Calu3 (cell line): ENCODE measurements at places on chromosomes 5 and 9. TPM values are rescaled to one million over a fixed set of nuclear protein-coding genes. Genes with fewer than 3 reads are reported as not detected.

MARCOL gene
- total RNA-seq = not detected in 2 replicates

PLEKHG4B gene
- 1.5 and 1.7 TPM in 2 replicates for total RNA-seq

GRCh38 chr5:42057254-42057690 is 132.2 kb downstream of the FBXO4 start:
- H3K27me3 ChIP-seq = no peaks in the 10 kb centered on the region
- peak; percentile 66 for DNase-seq
- no peak overlapping the region for H3K27ac ChIP-seq
- H3K4me3 ChIP-seq = no peak overlapping the region
- H3K36me3 ChIP-seq = no peaks in the 10 kb centered on the region

DNA sequence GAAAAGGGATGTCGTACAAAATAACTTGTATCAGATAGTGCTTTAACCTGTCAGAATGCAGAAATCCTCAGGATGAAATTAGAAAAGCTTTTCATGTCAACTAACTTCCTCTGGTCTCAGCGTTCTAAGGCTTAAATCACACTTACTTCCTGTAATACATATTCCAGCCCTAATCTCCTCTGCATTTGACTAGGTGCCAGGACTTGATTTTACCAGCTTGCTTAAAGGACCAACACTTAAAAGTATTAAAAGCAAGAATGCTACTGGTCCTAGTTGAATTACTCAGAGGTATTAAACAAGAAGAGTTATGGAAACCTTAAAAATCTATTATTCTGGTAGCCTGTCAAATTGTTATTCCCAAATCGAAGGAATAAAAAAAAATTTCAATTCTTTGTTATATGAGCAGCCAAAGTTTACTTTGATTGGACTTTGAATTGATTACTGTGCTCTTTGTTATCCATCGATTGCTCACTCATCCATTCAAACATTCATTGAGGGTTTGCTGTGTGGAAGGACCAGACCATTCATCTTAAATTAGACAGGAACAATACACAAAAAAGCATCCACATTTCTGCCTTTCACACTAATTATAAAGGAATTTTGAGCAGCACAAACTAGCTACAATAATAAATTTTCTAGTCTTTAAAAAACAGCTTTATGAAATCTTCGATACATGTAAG is 108.7 kb downstream of the MUSK start:
- no peaks in the 10 kb centered on the region for H3K27me3 ChIP-seq
- no peak overlapping the region for H3K4me3 ChIP-seq
- peak; percentile 4 for DNase-seq
- peaks cover 10% of the 10 kb centered on the region for H3K4me1 ChIP-seq

DNA sequence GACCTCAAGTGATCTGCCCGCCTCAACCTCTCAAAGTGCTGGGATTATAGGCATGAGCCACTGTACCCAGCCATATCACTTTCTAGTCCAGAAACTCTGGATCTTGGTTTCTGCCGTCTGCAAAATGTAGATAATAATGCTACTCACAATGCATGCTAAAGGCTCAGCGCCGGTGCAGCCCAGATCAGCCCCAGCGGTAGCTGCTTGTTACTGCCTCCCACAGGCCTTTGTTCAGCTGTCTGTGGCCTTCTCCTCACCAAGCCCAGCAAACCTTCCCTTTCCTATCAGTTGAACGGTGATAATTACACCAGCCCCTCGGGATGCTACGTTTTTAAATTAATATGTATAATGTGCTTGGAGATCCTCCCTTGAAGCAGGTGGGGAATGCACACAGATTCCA is 26.2 kb upstream of the MSX2 start:
- DNase-seq = no peak
- H3K36me3 ChIP-seq = peaks cover 3% of the 10 kb centered on the region
- H3K4me1 ChIP-seq = peaks cover 16% of the 10 kb centered on the region
- no peak overlapping the region for H3K4me3 ChIP-seq

GRCh38 chr5:72368271-72368670 is 48.1 kb downstream of the PTCD2 start:
- H3K27ac ChIP-seq = no peak overlapping the region
- peaks cover 3% of the 10 kb centered on the region for H3K4me1 ChIP-seq
- no peaks in the 10 kb centered on the region for H3K36me3 ChIP-seq

- no peaks in the 10 kb centered on the region for H3K27me3 ChIP-seq
- no peak overlapping the region for H3K27ac ChIP-seq
- H3K4me1 ChIP-seq = peaks cover 36% of the 10 kb centered on the region
Observed at GRCh38 chr9:134378901-134379338, 52.7 kb downstream of the RXRA start.
